ENCODE measurements at places on chromosomes 2 and 18.
A peak's percentile ranks its signal among the peaks of the same experiment; 100 is the strongest.

- DNase-seq = no peak
Measured at GRCh38 chr2:176164611-176165369, 7.7 kb downstream of the HOXD3 start.

DNA sequence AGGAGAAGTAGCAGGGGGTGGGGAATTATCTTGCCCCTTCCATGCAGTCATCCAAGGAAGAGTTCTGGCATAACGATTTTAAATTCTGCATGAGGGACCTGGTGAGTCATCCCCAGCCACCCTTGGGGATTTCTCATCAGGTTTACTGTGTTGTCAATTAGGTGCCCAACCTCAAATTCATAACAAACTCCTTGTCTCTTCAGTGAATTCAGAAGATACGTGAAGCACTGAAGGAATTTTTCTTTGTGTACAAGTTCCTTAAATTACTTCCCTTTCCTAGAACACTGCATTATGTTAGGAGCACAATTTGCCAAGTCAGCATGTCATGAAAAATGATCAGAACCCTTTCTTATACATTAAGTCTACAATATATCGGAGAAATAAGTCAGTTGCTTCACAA, 70.8 kb upstream of the NOSTRIN start:
- DNase-seq = no peak

DNA sequence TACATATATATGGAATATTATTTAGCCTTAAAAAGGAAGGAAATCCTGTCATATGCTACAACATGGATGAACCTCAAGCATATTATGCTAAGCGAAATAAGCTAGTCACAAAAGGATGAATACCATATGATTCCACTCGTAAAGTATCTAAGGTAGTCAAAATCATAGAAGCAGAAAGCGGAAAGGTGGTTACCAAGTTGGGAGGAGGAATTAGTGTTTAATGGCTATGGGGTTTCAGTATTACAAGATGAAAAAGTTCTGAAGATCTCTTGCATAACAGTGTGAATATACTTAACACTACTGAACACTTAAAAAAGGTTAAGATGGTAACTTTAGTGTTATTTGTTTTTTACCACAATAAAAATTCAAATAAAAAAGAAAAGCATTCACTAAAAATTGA, 99.0 kb downstream of the MGAT5 start:
- DNase-seq = no peak

- no peak for DNase-seq
Measured at GRCh38 chr18:7358989-7359726, 128.3 kb downstream of the LRRC30 start.

DNA sequence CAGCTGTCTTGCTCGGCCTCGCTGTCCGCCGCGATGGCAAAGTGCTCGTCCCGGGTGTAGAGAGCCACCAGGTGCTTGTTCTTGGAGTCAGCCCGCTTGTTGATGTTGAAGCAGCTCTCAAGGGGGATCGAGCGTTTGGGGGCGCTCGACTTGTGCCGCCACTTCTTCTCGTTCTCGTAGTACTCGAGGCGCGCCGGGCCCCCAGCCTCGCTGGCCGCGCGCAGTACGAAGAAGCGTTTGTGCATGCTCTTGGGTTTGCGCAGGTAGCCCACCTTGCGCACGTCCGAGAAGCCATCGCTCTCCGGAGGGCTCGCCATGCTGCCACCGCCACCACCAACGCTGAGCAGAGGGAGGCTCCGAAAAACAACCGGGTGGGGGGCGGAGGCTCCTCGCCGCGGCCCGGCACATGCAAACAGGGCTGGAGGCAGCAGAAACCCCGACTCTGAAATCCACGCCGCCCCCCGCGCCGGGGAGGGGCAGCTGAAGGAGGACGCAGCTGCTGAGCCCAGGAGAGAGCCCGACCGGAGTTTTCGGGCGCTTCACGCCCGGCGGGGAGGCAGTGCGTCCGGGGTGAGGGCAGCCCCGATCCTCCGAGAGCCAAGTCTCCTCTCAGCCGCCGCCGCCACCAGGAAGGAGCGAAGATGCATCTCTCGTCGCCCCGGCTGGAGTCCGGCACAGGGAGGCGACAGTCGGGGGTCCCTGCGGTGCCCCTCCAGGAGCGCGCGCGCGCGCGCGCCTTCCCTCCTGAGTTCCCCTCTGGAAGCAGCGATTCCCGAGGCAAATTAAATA, 1.0 kb downstream of the IRS1 start:
- peak; percentile 51 for DNase-seq

DNA sequence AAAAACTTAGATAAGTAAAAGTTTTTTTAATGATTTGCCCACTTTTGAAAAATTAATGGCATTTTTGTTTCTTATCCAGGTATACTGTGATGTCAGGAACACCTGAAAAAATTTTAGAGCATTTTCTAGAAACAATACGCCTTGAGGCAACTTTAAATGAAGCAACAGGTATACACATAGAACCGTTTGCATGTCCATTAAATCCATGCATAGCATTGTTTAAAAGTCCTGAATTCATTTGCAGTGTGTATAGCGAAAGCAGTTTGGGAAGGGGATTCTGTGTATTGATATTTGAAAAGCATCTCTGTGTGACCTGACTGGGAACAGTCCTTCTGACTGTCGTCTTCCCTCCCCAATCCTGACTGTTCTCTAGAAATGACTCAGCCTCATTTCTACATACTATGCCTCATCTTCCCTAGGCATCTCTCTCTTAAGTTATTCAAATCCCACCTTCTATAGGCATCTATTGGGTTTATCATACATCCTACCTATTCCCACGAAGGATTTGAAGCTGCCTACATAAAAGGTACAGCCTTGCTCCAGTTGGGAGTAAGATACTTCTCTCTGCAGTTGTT, 79.2 kb upstream of the MAP3K20 start:
- no peak for DNase-seq

DNA sequence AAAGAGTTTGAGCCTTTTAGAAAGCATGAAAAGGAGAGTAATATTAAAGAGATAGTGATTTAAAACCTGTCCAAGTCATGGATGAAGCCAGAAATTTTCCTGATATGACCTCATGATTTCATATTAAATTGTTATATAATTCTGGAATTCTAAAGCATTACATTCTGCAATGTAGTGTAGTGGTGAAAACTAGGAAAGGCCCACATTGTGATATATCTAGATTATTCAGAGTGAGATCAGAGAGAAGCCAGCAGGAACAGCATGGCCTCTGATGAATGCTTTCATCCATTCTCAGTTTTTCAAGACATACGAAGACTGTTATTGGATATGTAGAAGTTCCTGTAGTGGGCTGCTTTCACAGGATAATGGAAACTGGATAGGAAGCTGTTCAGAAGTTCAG, 98.8 kb downstream of the LCLAT1 start:
- DNase-seq = no peak

GRCh38 chr2:30446602-30447148, 371 bp upstream of the LCLAT1 start:
- DNase-seq = no peak

DNA sequence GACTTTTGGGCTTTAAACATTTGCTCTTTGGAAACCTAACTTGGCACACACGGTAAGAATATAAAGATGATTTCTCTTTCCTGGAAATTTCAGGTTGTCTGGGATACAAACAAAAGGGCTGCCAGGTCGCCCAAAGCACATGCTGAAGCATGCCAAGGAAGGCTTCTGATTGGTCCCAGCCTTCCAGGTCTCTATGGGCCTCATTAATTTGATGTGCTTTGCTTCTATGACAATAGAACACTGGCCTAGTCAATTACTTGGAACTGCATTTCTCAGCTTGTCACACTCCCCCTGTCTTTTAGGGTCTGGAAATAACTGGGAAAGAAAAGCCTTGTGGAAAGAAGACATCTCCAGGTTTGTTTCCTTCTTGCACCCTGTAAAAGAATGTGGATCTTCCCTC, 228.9 kb downstream of the ADCYAP1 start:
- DNase-seq = no peak

DNA sequence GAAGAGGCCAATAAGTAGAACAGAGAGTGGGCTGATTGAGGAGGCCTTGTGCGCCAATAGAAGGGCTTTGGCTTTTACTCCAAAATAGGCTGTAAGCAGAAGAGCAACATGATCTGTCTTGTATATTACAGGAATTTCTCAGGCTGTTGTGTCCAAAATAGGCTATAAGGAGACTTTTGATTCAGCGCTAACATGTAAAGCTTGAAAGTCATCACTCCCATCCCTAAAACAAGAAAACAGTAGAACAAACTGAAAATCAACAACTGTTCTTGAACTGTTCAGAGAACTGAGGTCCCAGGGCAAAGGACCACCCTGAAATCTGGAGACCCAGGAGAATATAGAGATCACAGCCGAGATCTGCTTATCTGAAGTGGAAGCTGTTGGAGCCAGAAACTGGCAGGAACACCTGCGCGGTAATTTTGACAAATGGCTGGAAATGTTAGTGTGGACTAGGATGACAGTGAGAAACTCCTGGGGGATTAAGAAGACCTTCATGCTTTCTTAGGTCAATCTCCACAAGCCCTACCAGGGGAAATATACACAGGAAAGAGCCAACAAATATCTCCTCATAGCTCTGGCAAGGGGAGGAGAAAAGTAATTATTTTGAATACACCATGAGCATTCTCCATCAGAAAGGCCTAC, 258.6 kb downstream of the RBM43 start:
- DNase-seq = no peak

- DNase-seq = peak; percentile 51
Measured at GRCh38 chr2:24421668-24422067, 61.3 kb upstream of the ITSN2 start.

DNA sequence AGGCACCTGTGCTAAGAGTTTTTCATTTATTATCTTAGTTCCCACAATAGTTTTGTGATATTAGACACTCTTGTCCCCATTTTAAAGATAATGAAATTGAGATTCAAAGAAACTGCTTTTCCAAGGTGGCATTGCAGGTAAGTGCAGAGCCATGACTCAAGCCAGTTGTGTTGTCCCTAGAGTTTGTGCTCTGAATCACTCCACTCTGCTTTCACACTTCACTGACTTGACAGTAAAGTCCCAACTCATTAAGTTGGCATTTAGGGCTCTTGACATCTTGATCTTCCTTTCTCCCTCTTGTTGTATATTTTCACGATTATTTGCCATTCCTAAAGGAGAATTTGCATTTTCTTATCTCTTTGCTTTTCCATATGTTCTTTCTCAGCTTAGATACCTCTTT, 114.3 kb downstream of the DIS3L2 start:
- no peak for DNase-seq

GRCh38 chr2:230244211-230244610, 18.7 kb downstream of the SP140 start:
- no peak for DNase-seq

DNA sequence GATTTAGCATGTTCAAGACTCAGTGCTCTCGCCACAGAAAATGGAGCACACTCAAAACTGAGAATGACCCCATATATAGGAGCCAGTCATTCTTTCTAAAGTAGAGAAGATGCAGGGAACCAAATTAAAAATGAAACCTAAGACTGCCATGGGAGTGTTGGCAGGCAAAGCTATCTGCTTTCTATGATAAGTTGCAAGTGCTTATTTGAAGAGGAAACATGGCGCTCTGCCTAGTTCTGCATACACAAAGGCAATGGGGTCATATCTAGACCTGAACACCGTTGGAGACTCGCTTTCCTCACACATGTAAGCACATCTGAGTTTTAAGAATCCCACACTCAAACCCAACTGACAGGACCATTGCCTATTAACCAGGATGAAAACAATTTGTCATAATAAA, 292.5 kb downstream of the ALK start:
- DNase-seq = no peak

- no peak for DNase-seq
Measured at GRCh38 chr2:236875906-236876505, 209.7 kb upstream of the COPS8 start.

DNA sequence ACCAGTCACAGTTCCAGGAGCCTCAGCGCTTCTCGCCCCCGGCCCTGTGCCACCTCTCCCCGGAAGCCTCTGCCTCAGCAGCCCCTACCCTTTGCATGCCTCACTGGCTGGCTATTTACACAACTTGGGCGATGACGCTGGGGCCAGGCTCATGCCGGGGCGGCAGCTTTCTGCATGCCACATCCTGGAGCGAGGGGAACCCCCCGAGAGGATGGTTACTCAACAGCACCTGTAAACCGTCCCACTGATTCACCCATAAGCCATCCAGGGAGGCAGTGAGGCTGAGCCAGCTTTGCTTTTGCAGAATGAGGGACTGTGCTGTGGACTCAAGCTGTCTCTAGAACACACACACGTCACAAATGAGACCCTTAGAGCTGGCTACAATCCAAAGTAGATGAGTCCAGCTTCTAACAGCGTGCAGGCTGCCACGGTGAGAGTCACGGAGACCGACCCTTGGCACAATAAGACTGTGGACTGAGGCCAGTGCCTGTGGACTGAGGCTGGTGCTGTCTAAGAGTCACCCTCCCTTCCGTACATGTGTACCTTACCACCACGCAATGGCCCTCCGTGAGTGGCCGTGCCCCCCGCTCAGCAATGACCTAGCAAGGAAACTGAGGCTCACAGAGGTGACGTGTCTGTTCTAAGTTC, 45.6 kb upstream of the ODC1 start:
- peak; percentile 82 for DNase-seq

- DNase-seq = no peak
Measured at GRCh38 chr18:12586956-12587355, 71.0 kb downstream of the SPIRE1 start.

DNA sequence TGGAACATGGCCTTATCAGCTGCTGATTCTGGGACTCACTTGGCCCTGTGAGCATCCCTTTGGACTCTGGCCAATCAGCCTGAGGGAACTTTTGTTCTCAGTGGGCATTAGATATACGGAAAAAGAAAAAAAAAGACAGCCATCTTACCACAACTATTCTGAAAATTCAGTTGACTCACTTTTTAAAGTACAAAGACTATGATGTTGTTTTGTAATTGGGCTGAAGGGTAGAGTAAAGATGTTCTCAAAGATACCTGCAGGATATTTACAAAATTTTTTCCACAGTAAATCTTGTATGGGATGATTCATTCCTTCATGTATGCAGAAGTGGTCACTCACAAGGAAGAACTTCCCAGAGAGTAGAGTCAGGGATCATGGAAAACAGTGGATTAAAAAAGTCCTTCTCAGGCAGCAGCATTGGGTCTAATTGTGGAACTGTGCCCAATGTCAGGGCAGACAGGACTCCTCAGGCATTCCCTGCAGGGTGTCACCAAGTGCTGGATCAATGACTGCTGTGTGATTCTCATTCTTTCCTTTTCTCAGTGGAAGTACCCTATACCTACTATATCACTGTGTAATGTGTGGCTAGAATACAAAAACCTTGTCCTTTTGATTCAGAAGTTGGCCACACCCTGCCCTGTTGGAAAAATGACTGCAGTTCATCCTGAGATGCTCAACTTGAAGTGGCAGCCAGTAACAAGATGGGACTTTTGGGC, 35.4 kb downstream of the SULT1C4 start:
- DNase-seq = no peak

DNA sequence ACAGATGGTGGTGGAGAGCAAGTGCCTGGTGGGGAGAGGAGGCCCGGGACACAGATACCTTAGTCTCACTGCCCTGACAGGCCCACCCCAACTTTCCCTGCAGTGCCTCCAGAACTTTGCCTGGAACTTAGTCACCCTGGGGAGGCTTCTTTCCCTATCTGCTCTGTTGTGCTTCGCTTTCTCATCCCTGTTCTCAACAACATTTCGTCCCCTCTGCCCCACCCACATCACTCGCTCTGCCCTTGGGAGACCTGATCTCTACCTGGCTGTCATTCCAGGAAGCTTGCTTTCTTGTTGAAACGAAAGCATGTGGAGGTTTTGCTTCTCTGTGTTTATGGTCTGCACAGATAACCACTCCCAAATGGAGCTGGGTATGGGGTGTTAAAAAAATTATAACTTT, 93.8 kb downstream of the PRKCE start:
- DNase-seq = no peak

- DNase-seq = no peak
Measured at GRCh38 chr2:11257078-11257477, 87.4 kb downstream of the ROCK2 start.

All from CD4-positive, alpha-beta T cell treated with Interleukin-4 for 1 hour (primary cell).